Fibroblast of skin of right quadriceps (primary cell): ENCODE measurements at places on chromosomes 3 and 15.

DNA sequence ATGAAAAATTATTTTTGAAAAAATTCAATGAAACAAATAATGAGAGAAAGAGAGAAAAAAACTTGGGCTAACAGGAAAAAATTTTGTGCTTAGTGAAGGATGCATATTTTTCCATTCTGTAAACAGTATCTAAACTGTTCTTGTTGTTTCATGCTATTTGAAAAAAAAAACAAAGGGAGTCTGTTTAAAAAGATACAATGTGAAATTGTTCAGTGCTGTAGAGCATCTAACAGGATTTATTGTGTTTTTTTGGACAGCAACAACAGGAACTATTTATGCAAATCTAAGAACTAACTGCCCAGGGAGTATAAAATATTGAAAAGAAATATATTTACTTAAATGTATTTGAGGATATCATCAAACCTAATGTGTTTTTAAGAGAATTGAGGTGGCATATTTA, 55.1 kb downstream of the PEX5L start:
- DNase-seq, result no peak

- DNase-seq, result no peak
Measured at GRCh38 chr15:39291690-39292089, 289.2 kb upstream of the THBS1 start.

- DNase-seq, result no peak
Measured at GRCh38 chr3:30400926-30401325, 205.5 kb upstream of the TGFBR2 start.

DNA sequence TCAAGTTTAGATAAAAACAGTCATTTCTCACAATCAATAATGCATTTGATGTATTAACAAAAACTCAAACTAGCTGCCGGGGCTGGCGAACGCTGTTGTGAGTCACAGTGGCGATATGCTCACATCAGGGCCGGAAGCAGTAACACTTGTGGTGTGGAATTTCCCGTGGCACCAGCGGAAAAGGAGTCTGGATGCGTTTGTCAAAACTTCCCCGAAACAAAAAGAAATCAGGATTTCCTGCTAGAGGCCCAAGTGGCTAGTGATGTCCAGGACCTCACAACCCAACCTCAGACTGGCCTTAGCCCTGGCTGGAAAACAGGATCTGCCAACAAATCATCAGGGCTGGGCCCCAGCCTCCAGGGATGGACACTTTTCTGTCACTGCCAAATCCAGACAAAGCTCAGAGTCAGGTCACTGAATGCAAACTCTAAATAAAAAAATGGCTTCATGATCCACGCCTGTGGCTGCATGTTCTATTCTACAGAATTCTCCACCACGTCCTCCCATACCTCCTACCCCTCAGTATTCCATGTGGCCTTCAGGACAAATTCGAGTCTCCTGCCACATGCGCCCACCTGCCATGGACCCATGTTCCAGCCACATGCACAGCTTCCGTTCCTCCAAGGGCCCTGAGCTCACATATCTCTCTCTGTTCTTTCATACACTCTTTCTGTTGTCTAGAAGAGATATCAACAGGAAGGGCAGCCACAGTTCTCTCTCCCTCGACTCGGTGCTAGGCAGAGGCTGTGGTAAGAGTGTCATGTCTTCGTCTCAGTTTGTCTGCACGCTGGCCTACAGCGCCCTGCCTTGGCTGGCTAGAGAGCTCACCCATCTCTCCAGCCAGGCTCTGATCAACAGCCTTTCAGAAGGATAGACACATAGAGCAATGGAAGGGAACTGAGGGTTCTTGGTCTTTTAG, 35.4 kb downstream of the EHD4 start:
- no peak for DNase-seq

DNA sequence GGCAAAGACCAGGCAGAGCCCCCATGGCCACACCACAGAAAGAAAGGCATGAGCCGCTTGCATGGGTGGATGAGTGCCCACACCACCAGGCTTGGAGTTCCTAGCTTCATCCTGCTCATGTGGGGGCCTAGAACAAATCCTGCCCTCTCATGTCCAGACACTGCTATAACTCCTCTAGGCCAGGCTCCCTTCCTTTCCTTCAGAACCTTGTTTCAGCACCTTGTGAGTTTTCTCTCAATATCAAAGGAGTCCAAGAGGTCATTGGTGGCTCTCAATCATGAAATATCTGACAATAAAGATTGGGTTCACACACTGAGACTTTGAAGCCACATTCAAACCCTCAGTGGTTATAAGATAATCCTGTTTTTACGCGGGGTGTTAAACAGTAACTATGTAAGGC, 12.7 kb downstream of the SLC6A20 start:
- DNase-seq, result no peak

- peak; percentile 60 for DNase-seq
Measured at GRCh38 chr3:171772427-171773056, 37.7 kb downstream of the PLD1 start.

DNA sequence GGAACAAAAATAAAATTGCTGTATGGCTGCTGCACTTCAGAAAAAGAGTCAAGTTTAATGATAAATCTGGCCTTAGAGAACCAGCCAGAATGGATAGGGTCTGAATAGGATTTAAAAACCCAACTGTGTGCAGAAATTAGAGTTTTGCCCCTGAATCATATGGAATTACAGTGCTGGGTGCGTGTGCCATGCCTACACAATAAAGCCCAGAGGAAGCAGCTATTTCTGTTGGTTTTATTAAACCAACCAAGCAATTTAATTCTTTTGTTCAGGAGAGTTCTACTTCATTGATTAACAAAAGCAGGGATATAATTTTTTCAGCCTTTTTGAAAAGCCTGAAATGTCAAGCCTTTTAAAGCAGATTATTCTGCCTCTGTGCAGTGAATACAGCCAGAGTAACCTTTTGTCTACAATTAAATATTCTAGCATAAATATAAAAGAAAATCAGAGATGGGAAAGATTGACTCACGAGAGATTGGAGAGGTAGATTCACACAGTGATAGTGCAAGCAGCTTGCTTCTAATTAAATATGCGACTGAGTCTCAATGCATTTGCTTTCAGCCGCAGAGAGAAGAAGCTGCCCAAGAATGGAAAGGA, 66.7 kb upstream of the DNAJC19 start:
- DNase-seq, result no peak

- peak; percentile 32 for DNase-seq
Measured at GRCh38 chr15:61524545-61524944, 295.4 kb upstream of the RORA start.

DNA sequence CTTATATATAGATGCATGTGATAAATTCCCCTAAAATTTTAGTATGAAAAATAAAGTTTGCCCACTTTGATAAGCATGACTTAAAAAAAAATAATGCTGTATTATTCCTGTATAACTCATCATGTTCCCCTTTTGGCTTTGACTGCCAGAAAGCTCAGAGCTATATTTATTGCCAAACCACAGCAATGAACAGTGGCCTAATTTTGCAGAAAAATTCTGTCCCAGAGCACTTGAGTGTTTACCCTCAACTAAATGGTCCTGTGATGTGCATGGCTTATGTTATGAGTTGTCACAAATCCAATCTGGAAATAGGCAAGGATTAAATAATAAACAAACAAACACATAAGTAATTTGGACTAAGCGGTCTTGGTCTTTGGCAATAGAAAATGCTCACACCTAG, 276.7 kb downstream of the SLC9A9 start:
- no peak for DNase-seq

- no peak for DNase-seq
Measured at GRCh38 chr3:126314790-126315658, 42.2 kb downstream of the KLF15 start.

DNA sequence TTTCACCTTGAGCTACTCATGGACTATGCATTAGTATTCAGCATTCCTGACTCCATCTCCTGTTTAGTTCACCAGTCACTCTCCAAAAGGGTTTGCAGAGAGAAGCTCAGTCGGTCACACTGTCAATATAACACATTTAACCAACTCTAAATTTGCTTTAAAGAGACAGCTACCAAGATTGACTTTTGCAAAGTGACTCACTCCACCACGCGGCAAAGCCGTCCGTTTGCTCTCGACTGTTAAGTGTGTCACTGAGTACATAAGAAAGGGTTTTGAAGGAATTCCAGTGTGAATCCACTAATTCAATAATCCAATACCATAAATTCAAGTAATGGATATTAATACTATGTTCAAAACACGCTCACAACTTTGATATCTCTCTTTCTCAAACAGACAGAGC, 1006.7 kb upstream of the NR2F2 start:
- DNase-seq, result no peak

GRCh38 chr15:74124759-74125158, 5.6 kb upstream of the ISLR2 start:
- peak; percentile 33 for DNase-seq

GRCh38 chr3:49566312-49566711, 12.0 kb downstream of the BSN start:
- DNase-seq, result no peak

- DNase-seq, result peak; percentile 89
Measured at GRCh38 chr3:116339441-116340028, 105.8 kb downstream of the LSAMP start.

DNA sequence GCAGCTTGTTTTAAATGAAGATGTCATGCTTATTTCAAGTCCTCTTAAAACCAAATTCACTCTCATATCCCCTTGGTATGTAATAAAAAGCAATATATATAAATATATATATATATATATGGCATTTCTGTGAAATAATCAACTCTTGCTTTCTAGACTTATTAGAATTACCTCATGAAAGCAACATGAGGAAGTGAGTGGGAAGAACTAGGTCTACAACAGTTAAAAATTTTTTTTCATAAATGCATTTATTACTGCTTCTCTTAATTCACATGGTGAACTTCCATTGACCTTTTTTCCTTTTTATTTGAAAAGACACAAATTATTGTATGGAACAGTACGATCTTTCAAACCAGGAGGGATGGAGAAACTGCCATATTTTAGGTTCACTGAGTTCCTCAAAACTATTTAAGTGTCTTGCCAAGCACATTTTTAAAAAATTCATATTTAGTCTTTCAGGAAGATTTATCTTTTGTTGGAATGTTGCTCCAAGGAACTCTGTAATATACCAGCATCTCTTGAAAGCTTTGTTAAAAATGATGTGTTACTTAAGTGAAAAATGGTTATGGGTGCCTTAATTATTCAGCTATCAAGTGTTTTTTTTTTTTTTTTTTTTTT, 185.2 kb downstream of the GHSR start:
- DNase-seq, result no peak

GRCh38 chr3:35295906-35296305, 343.4 kb upstream of the ARPP21 start:
- DNase-seq, result no peak

- DNase-seq, result peak; percentile 87
Measured at GRCh38 chr3:37174532-37175126, at the start of gene LRRFIP2. LRRFIP2 (minus strand) TSS chr3:37174582; CDS start chr3:37148983, 25,599 bp downstream.

DNA sequence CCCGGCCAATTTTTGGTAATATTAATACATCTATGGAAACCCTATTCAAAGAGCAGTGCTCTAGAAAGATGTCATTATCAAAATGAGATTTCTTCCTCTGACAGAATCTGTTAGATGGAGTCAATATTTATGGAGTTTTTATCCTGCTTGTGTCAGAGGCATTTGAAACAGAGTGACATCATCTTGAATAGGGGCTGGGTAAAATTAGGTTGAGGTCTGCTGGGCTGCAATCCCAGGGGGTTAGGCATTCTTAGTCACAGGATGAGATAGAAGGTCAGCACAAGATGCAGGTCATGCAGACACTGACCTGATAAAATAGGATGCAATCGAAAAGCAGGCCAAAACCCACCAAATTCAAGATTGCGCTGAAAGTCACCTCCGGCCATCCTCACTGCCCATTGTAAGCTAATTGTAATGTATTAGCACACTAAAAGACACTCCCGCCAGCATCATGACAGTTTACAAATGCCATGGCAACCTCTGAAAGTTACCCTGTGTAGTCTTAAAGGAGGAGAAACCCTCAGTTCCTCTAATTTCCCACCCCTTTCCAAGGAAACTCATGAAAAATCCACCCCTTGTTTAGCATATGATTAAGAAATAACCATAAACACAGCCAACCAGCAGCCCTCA, 27.3 kb upstream of the CCDC50 start:
- DNase-seq, result no peak

DNA sequence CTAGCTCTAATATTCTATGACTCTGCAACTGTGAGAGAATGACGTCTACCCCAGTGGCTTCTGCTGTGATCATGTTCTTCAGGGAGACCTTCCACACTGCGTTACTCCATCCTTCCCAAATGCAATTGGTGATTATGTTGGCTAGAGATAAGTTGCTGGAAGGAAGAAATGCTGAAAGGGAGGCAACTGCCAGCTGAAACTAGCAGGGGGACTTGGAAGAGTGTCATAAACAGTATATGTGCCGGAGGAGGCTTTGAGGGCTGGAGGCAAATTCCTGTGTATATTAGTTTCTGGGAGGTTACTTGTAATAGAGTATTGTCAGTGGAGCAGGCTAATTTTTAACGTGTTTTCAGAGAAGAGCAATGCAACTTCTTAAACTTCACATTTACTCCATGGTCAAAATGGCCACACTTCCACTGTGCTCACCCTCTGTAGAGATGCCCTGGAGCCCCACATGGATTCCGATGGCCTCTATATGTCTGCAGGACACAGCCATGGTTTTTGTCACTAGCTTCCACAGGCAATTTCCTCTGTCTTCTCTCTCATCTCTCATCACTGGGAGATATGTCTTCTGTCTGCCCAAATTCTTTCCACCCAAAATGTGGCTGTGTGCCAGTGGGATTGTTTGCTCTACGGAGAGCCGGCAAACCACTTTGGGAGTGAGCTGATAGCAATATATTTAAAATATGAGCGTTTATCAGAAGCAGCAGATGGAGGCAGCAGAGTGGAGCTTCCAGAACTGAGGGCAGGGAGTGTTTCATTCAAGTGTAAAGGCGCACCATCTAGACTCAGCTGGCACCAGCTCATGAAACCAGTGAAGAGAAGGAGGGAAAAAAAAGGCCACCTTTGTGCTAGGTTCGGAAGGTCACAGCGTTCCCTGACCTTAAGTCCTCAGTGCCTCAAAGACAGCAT, 13.3 kb upstream of the CD47 start:
- DNase-seq, result peak; percentile 64

- peak; percentile 61 for DNase-seq
Measured at GRCh38 chr3:63818282-63819150, 583 bp upstream of the C3orf49 start.

GRCh38 chr15:73571346-73571745, 61.8 kb downstream of the NPTN start:
- DNase-seq, result no peak

GRCh38 chr3:66642484-66642883, 141.7 kb upstream of the LRIG1 start:
- DNase-seq, result no peak

- no peak for DNase-seq
Measured at GRCh38 chr15:74369084-74369745, 1.8 kb upstream of the CYP11A1 start.
